ENCODE measurements at places on chromosomes 1 and 21.

GRCh38 chr1:154873321-154873950, 3.4 kb upstream of the KCNN3 start:
- no peak for DNase-seq

DNA sequence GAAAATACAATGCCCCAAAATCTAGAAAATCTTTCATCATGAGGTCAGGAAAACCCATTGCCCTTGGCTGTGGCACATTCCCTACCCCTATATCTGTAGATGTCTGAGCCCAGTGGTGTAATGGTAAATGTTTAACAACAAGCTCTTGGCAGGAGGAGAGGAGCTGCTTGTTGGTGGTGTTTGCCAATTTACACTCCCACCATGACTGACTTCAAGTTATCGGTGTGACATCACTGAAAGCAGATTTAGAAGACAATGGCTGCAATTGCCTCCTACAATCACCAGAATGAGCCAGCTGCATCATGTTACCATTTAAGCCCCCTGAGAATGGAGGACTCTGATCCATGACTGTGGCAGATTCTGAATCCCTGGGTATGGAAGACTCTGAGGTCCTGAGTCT, 70.9 kb downstream of the SDC3 start:
- DNase-seq: no peak

DNA sequence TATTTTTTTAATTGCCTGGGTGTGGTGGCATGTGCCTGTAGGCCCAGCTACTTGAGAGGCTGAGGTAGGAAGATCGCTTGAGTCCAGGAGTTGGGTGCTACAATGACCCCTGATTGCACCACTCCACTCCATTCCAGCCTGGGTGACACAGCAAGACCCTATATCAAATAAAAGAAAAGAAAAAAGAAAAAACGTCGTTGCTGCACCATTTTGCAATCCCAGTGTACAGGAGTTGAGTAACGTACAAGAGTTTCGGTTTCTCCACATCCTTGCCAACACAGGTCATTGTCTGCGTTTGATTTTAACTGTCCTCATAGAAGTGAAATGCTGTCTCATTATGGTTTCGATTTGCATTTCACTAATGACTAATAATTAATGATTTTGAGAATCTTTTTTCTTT, 7.9 kb downstream of the ZNF684 start:
- no peak for DNase-seq

DNA sequence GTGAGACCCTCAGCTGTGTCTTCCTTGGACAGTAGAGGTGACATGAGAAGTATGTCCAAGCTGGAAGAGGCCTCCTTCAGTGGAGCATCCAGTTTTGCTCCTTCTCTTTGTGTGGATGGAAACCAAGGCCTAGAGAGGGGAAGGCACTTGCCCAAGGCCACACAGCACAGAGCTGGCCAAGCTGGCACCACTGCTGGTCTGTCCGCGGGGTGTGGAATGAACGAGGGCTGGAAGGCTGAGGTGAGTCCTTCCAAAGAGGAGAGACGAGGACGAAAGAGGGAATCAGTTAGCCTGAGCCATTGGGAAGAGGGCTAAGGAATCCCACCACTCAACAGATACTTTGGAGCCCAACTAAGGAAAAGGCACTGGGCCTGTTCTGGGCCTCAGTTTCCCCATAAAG, 27.8 kb upstream of the SELENON start:
- DNase-seq: no peak

GRCh38 chr1:245512181-245512888, 357.6 kb downstream of the KIF26B start:
- DNase-seq: no peak

- DNase-seq: no peak
These were observed 52.2 kb upstream of the PRDX6 start for GRCh38 chr1:173424782-173425407.

- DNase-seq: no peak
These were observed 174.1 kb downstream of the KCNJ6 start for GRCh38 chr21:37742115-37742514.

DNA sequence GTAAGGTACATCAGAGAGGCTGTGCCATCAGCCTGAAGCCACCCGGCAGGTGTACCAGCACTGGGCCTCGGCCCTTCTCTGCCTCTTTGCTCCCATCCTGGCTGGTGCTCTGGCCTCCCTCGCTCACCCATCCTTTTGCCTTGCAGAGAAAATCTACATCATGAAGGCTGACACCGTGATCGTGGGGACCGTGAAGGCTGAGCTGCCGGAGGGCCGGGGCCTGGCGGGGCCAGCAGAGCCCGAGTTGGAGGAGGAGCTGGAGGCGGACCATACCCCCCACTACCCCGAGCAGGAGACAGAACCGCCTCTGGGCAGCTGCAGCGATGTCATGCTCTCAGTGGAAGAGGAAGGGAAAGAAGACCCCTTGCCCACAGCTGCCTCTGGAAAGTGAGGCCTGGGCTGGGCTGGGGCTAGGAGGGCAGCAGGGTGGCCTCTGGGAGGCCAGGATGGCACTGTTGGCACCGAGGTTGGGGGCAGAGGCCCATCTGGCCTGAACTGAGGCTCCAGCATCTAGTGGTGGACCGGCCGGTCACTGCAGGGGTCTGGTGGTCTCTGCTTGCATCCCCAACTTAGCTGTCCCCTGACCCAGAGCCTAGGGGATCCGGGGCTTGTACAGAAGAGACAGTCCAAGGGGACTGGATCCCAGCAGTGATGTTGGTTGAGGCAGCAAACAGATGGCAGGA, 24.5 kb upstream of the TNFRSF1B start:
- no peak for DNase-seq

- no peak for DNase-seq
These were observed 34.1 kb downstream of the RGSL1 start for GRCh38 chr1:182484067-182484466.

Measured in GF-D8 (cell line).